KG1 (cell line): ENCODE measurements at places on chromosomes 4 and X.

DNA sequence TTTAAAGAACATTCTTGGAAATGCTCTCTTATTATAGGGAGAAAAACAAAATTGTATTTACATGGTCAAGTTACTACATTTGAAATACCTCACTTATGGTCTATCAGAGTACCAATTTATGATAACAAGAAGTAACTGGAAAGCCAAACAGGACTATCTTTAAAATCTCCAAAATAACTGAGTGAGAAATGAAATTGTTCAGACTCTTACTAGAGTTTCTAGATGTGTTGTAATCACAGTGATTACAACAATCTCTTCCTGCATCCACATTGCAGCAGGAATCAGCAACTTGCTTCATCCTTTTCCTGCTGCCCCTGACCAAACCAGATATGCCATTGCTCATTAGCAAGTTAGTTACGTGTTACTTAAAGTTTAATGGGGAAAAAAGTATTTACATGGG is 245.2 kb upstream of the SMIM31 start:
- DNase-seq: no peak

- DNase-seq: no peak
Measured at GRCh38 chr4:183905081-183905592, at the start of gene STOX2. TSS of gene STOX2 (plus strand) at chr4:183905307. CDS start at chr4:183906791, 1,484 bp downstream.

- DNase-seq: no peak
Measured at GRCh38 chrX:12304261-12304660, 166.0 kb downstream of the FRMPD4 start.

DNA sequence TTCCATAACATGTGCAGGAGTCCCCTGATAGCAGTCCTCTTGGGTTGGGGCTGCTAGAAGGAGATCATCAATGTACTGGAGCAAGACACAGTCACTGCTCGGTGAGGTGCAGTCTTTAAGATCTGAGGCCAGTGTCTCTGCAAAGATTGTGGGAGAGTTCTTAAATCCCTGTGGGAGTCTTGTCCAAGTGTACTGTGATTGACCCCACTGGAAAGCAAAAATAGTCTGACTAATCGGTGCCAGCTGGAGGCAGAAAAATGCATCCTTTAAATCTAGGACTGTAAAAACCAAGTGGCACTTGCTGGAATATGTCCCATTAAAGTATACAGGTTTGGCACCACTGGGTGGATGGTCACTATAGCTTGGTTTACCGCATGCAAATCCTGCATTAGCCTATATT is 31.1 kb downstream of the SULT1E1 start:
- DNase-seq: no peak
